Urothelium cell line (cell line): ENCODE measurements at places on chromosomes 12 and 14.

GRCh38 chr12:18486036-18486435 lies 224.7 kb downstream of the PIK3C2G start:
- DNase-seq: no peak

DNA sequence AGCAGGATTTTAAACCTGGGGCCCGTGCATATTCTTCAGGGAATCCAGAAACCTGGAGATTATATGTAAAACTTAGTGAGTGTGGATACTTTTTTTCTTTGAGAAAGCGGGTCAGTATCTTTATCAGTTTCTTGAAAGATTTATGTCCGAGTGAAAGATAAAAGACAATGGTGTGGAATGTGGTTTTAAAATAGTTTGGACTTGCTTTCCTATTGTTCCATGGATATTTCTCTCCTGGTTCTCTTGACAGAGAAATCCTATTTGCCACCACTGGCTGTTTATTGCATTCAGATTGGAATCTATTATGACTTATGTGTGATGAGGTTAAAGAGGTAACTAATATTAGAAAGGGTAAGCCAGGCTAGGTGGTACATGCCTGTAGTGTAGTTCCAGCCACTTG lies 27.4 kb downstream of the KTN1 start:
- DNase-seq: no peak

GRCh38 chr12:46843811-46844210 lies 18.0 kb upstream of the SLC38A4 start:
- DNase-seq: no peak

DNA sequence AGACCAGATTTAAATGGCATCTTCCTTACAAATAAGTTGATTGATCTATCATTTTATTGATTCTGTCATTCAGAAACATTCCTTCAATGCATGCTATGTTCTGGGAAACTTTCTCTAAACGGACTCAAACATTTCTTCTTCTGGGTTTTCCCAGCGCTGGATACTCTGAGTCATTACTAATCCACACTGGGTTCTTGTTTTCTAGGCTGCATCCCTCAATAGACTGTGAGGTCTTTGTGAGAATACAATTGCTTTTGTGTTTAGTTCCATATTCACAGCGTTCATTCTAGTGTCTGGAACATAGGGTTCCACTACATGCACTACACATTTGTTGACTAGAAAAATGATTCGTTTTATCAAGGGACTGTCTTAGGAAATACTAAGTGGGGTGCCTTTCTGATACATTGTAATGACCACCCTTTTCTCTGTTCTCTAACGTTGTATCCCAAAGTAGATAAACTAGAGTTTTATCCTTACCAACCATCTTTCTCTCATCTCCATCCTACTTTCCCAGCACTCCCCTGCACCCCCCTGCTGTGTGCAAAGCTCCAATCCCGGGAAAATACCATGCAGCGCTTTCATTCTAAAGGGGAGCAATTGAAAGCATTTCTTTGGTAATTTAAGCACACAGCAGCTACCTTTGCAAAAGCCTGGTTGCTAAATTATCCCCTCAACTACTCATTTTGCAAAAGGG lies 878.7 kb downstream of the DIO2 start:
- DNase-seq: no peak
